Activated CD4-positive, alpha-beta T cell treated with anti-CD3 and anti-CD28 coated beads for 1 hour (primary cell): ENCODE measurements at places on chromosomes 12 and 14.

GRCh38 chr12:53346491-53346890 is 10.3 kb upstream of the SP7 start:
- no peak for DNase-seq

DNA sequence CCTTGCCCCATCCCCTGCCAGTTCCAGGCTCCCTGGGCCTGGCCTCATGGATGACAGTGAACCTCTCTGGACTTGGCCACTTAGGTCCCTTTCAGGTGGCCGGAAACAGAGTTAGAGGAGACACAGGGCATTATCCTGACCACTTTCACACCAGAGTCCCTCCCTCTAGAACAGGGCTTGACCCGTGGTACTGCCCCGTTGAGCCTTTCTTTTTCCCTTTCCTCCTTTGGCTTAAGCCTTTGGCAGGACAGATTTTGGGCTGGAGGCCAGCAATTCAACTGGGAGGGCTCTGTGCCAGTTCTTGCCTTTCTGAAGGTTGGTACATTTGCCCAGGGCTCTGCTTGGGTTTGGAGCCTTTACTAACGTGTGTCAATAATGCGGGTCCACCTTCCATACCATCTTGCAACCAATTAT is 22.8 kb downstream of the TPCN1 start:
- DNase-seq: no peak

DNA sequence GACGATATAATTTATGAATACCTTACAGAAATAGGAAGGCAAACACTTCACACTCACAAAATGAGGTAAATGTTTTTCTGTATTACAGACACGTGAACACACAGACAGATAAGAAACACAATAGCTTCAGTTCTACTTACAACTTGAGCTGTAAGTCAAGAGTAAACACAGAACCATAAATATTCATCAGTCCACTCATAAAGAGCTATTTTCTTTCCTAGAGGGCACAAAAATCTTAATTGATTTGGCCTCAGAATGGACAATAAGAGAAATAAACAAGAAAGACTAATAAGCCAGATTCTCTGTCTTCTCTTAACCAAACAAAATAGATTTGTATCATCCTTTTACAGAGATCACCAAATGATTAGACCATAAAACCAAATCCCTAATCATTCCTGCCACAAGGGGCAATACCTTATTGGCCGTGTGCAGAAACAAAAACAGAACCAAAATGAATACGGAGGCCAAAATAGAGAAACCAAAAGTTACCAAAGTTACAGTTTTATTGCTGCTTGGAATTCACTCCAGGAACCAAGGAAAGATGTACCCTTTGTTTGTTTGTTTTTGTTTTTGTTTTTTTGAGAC is 38.1 kb upstream of the GARIN2 start:
- no peak for DNase-seq

GRCh38 chr12:123485756-123486155 is 27.8 kb downstream of the SNRNP35 start:
- DNase-seq: no peak

DNA sequence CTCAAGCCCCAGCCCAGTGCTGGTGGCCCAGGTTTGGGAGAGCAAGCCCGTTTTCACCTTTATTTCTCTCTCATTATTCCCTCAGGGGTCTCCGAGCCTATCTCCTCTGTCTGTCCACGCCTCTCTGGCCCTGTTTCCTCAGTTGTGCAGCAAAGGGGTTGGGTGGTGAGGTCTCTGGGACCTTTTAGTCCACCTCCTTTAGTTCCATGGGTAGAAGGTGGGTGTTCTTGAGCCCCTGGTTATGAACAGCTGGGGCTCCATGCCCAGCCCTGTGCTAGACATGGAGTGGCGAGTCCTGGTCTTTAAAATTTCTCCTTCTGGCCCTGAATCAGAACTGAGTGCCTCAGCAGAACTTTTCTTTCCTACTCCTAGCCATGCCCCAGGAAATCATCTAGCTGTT is 1.3 kb upstream of the NGB start:
- DNase-seq: no peak

- no peak for DNase-seq
Measured at GRCh38 chr14:54579621-54580020, 12.7 kb downstream of the SAMD4A start.

DNA sequence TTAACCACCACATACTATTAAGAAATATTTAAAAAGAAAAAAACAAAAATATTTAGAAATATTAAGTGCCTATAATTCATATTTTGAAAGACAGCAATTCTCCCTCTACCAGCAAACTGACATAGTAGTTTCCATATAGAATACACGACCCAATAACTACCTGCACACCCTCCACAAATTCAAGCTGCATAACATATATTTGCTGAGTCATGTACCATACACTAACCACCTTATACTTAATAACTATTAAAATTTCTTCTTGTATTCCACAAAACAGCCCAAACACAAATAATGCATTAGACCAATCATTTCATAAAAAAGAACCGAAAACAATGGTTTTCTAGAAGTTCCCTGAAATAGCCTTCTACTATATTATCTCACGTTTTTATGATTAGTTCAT is 21.7 kb downstream of the GTF2A1 start:
- no peak for DNase-seq

GRCh38 chr12:2679068-2679815 is 115.5 kb upstream of the FKBP4 start:
- DNase-seq: no peak

DNA sequence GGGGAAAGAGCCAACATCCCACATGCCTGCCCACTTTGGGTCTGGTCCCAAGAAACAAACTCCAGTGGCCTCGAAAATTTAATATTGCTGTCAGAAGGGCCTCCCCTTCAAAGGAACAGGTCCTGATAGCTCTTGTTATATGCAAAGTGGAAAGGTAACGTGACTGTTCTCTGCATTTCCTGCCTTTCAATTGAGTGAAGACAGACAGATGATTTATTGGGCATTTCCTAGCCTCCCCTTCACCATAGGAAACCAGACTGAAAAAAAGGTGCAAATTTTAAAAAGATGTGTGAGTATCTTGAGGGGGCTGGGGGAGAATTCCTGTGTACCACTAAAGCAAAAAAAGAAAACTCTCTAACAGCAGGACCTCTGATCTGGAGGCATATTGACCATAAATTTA is 235.2 kb downstream of the ZFP36L1 start:
- no peak for DNase-seq

DNA sequence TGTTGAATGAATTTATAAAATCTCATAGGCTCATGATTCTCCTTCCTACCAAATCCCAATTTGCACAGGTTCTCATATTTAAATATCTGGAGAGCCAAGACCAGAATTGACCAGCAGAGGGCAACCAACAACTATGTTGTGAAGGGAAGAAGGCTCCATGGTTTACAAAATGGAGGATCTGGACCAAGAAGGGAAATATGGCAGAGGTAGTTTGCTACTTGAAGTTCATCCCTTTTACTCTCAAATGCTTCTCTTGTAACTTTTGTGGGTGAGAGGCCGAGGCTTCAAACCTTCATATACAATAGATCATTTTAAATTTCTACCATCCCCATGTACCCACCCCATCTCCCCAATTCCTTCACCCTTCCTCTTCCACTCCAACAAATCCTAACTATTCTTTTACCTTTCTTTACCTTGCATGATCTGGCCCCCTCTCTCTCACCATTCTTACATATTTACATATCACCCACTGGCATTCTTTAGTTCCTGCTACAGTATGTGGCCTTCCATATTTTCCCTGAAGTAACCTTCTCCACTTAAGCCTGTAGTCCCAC is 3.8 kb upstream of the SMARCC2 start:
- peak; percentile 41 for DNase-seq

- no peak for DNase-seq
Measured at GRCh38 chr12:11651381-11651780, 1.9 kb downstream of the ETV6 start.

DNA sequence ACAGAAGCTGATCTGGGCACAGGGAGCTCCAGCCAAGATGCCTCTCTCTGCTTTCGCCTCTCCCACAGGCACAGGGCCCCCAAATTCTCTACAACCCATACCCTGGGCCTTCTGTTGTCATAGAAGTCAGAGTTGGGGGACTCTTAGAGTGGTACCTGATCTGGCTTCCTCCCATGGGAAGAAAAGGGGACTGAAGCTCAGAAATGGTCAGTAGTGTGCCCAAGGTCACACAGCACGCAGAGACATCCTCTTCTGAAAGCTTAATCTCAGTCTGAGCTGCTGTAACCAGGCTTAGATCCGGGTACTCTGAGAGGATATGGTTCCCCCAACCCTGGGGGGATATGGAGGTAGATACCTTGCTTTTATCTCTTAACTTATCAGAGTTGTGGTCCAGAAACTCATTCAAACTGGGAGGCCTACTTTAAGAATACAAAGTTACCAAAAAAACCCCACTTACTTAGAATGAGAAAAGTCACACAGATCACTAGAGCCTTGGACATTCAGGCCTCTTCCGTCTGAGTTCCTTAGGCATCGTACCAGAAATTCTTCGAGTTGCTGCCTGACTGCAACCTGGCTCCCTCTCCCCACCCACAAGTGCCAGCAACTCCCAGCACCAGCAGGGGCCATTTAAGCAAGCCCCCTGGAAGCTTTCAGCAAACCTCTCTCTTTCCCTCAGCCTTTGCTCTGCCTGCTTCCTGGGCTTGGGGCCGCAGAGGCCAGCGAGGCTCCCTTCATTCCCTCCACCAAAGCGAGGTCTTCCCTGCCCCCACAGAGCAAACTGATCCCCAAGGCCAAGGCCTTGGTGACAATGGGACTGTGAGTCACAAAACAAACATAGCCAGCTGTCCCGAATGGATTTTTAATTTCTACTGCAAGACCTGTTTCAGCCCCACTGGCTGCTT is 13.9 kb downstream of the KRT7 start:
- no peak for DNase-seq

GRCh38 chr12:23098110-23098509 is 473.1 kb downstream of the ETNK1 start:
- no peak for DNase-seq

GRCh38 chr12:111458546-111459172 is 52.9 kb downstream of the SH2B3 start:
- no peak for DNase-seq

- no peak for DNase-seq
Measured at GRCh38 chr12:12976366-12976765, 23.7 kb downstream of the HEBP1 start.

GRCh38 chr12:109512608-109513007 is 35.2 kb downstream of the UBE3B start:
- DNase-seq: no peak

GRCh38 chr12:30598889-30599288 is 96.8 kb downstream of the IPO8 start:
- DNase-seq: no peak

- no peak for DNase-seq
Measured at GRCh38 chr14:97506626-97507025, 709.4 kb downstream of the VRK1 start.

DNA sequence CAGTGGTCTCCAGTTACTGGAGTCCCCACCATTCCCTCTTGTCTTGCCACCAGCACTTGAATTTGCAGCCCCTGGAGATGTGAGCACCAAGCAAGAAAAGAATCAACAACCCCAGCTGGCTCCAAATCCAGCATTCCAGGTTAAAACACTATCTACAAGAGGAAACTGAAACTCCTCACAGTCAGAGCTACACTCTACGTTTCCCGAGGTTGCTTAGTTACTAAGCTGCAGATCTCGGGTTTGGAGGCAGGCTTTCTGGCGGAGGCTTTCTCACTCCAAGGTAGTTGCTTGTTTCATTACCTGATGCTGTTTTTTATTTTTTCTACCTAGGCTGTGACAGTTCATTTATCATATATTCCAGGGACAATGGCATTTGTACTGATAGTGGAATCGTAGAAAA is 248.1 kb downstream of the GLT1D1 start:
- DNase-seq: no peak

- no peak for DNase-seq
Measured at GRCh38 chr12:115946867-115947695, 330.4 kb downstream of the MED13L start.

DNA sequence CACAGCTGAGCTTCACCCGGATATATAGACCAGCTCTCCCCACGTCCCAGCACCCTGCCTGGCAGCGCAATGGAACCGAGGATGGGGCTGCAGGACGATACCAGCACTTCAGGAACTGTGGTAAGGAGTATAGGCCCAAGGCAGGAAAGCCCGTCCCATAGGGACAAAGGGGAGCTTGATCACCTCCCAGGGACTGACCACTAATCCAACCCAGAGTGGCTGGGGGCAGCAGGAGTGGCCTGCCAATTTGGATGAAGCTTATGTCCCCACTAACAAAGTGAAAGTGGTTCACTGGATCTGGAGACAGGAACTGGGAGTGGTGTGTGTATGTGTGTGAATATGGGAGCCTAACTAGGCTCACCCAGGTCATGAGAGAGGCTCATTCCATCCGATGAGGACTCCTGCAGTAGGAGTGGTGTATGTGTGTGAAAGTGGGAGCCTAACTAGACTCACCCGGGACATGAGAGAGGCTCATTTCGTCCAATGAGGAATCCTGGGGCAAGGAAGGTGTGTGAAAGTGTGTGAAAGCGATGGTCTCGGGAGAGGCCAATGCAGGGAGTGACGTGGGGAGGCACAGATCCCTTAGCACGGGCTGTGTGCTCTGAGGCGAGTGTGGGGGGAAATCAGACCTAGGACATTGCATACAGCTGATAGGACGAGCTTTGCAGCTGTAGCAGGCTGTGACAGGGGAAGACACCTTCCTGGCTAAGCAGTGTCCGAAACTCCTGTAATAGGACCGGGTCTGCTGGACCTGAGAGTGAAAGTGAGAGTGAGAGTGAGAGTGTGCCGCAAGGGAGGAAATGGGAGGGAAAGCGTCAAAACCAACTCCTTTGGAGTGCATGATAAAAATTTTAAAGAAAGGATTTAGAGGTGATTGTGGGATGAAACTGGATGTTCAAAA is 25.7 kb downstream of the KLRK1 start:
- DNase-seq: no peak

DNA sequence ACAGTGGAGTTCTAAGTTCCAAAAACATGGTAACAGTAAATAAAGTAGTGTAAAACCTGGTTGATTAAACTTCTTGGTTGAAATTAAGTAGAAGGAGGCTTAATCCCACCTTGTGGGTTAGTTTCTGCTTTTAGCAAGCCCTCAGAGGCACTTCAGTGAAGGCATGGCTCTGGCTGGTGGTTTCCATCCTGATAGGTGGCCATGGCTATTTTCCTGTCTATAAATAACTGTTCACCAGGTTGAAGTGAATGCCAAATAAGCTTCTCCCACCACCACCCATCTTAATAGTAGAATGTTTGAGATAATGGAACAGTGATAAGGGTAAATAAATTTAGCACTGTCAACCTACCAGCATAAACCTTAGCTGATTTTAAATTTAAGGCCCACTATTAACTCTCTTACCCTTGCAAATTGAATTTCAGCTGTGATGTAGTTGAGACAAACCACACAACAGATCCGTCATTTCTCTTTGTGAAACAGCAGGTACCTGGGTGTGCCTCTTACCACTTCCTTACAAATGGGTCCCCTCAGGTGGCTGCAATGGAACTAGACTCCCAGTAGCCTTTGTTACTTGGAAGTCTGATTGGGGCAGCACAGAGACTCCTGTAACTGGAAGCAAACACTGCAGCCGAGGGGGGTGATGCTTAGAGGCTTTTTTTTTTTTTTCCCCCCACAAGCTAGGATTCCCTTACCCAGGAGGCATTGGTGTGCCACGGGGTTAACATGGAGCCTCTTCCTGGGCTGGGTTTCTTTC is 41.4 kb downstream of the DAAM1 start:
- no peak for DNase-seq
